ENCODE measurements at places on chromosomes 12 and 14.

DNA sequence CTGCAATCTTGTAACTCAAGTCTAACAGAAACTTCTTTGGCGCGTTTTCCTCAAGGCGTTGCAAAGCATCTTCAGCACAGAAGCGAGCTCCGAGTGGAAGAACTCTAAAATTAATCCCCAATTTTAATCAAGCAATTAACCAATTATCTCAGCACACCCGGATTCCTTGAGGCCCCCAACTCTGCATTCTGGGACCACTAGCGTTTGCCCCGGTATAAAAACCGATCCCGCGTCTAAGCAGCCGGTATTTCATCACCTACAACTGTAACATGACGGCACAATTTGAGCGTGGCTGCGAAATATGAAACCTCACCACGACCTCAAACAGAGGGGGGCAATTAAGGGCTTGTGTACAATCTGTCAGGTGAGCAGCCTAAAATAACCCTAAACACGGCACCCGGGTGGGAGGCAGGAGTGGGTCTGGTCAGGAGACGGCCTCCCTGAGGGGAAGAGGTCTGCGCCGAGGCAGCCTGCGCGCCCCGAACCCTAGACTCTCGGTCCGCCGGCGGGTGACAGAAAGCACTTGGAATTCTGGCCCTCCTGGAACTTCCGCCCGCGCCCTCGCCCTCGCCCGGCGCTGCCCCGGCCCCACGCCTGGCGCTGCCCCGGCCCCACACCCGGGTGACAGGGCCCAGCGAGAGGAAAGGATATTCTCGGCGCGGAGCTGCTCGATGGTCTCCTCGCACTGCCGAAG is 594 bp downstream of the ZCCHC8 start:
- no peak for DNase-seq

- DNase-seq = no peak
Observed at GRCh38 chr14:29799464-29800095, 128.1 kb downstream of the PRKD1 start.

DNA sequence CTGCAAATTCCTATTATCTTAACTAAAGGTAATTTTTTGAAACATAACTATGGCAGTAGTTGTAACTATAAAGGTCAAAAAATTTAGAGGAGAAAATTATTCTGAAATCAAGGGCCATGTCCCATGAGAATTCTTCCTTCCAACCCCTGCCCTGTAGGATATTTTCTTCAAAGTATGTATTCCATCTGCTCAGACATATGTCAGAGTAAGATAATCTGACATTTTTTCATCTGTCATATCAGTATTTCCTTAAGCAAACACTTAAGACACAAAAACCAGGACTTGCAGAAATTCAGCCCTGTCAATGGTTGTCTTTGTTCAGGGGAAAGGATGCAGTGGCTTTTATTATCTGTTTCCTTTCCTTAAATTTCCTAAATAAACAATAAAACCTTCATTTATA is 36.3 kb downstream of the ACSS3 start:
- DNase-seq = no peak

DNA sequence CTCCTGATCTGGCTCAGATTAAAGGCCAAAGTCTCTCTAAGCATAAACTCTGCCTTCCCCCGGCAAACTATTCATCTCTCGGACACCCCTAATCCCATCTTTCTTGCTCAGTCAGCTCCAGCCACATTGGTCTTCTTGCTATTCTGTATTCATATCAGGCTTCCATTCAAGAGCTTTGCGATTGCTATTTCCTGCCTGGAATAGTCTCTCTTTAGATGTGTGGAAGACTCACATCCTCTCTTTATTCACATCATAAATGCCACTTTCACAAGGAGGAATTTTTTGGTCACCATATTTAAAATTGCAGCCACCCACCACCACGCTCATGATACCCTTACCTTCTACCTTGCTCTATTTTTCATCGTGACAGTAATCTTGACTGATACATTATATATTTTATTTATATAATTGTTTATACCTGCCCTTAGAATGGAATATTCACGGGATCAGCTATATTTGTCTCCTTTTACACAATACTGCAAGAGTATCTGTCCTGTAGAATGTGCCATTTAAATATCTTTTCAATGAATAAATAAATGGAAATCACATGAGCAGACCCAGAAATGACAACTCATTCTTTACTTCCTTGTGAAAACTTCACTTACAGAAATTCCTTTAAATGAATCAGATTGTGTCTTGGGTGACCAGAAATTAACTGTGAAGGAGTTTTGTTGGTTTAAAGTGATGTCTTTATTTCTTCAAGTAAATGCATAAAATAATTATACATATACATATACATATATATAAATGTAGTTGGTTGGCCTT is 780.6 kb upstream of the FLRT2 start:
- no peak for DNase-seq

DNA sequence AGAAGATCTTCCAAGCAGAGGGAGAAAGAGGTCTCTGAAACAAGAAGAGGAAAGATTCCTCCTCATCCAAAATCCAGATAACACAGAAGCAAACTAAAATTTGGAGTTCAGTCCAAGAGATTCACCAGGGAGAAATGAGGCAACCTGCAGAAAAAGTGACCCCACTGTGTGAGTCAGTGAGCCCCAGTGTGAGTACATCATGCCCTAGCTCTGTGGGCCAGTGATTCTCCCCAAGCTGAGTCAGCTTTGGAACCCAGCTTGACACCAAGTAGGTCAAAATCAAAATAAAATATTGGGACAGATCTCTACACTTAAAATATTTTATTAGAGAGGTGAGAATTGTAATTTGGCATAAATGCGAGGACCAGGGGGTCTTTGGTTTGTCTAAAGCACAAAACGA is 17.2 kb downstream of the CLEC2B start:
- no peak for DNase-seq

- no peak for DNase-seq
Observed at GRCh38 chr12:79645235-79645630, 45.5 kb downstream of the PAWR start.

DNA sequence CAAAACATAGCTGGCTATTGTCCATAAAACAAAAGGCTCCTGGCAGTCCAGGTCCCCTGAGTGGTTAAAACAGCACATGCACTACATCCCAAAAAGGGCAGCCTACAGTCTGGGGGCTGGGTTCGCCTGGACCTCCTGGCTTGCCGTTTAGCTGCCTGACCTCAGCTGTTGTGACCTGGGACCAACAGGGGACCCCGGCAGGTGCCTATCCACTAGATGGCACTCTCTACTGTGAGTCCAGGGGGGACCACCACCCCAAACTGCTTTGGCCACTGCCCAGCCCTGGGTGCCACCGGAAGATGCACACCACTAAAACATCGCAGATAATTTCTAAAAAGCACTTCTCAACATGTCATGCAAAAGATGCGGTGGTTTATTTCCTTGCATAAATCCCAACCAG is 2.9 kb upstream of the RTL1 start:
- no peak for DNase-seq

DNA sequence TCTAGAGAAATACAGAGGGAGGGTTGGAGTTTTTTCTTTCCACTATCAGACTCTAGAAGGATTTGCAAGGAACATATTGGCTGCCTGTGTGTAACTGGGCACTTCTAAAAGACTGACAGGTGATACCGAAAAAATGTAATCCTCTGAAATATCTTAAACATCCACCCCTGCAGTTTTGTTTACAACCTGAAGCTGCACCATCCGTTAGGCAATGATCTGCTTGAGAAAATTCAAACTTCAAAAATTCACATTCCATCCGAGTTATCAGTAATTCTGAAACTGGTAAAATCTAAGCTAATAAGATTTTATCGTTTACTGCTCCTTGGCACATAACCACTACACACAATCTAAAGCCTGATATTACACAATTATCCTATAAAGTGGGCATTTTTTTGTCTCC is 528.6 kb downstream of the FUT8 start:
- DNase-seq = no peak

DNA sequence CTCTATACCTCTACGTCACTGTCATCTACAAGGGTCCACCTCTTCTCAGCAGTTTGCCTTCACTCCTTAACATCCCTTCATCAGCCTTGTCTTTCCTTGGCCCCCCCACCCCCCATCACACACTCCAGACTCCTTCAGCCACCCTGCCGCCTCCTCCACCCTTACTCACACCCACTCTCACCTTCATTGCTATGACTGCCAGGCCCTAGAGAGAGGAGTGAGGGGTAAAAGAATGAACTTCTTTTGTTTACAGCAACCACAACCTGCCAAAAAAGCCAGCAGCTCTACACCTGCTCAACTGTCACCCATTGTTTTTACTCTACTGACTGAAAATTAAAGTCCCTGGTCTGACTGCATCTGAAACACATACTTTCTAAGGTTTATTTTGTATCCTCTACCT is 112.8 kb downstream of the DUSP6 start:
- DNase-seq = no peak

DNA sequence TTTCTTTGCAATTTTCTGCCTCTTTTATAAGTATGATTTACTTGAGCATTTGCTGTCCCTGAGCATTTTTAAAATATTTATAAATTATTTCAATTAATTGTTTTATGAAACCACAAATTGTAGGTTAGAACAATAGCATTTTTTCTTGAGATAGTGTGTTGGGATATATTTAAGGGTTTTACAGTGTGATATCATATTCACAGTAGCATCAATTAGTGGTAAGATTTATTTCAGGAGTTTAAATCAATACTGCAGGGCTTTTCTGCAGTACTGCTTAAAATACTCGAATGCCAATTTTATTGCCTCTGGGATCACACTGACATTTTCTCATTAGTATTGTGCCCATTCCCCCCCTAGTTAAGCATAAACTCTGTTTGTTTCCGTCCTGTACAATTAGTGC is 82.2 kb downstream of the BHLHE41 start:
- DNase-seq = no peak

- DNase-seq = no peak
Observed at GRCh38 chr14:64510825-64511671, 6.5 kb downstream of the ZBTB1 start.

DNA sequence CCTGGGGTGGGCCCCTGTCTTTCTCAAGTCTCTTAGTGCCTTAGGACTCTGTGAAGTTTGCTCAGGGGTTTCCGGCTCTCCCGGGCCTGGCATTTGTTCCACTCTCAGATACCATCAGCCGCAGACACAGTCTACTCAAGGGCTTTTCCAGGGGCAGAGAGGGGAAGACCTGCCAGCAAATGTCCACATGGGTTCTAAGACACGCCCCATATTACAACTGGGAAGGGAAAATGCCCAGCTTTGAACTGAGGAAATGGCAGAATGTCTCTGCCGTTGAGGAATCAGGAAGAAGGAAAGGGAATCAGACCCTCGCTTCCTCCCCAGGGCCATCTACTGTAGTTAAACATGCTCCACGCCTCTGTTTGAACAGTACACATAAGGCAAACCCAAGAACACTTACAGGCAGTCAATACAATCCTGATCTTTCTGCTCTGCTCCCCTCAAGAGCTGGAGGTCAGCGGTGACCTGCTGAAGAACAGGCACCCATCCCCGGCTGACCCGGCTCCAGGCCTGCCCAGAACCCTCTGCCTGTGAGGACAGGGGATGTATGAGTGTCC is 7.9 kb downstream of the CCDC85C start:
- no peak for DNase-seq

All from stimulated activated CD8-positive, alpha-beta memory T cell treated with anti-CD3 and anti-CD28 coated beads, Interleukin-7, amount 100 ng/mL, for 24 hours (primary cell).